Right renal cortex interstitium (tissue), 3 donors: ENCODE measurements at places on chromosomes 11 and 22. TPM values are rescaled to one million over a fixed set of nuclear protein-coding genes. Genes with fewer than 3 reads are reported as not detected.

The SYT13 gene
- polyA plus RNA-seq, result 11.6 TPM

The RIMBP3C gene
- 0.40 TPM for polyA plus RNA-seq

The RTN4RL2 gene
- 3.0 TPM for polyA plus RNA-seq

The CCDC116 gene
- polyA plus RNA-seq, result 0.17 TPM

The GRIA4 gene
- polyA plus RNA-seq, result 0.51 TPM

The DBX1 gene
- not detected for polyA plus RNA-seq

The MUC6 gene
- polyA plus RNA-seq, result 10.6 TPM

The OR5B2 gene
- polyA plus RNA-seq, result not detected

The KCNK4 gene
- not detected for polyA plus RNA-seq

The MAJIN gene
- 0.67 TPM for polyA plus RNA-seq

DNA sequence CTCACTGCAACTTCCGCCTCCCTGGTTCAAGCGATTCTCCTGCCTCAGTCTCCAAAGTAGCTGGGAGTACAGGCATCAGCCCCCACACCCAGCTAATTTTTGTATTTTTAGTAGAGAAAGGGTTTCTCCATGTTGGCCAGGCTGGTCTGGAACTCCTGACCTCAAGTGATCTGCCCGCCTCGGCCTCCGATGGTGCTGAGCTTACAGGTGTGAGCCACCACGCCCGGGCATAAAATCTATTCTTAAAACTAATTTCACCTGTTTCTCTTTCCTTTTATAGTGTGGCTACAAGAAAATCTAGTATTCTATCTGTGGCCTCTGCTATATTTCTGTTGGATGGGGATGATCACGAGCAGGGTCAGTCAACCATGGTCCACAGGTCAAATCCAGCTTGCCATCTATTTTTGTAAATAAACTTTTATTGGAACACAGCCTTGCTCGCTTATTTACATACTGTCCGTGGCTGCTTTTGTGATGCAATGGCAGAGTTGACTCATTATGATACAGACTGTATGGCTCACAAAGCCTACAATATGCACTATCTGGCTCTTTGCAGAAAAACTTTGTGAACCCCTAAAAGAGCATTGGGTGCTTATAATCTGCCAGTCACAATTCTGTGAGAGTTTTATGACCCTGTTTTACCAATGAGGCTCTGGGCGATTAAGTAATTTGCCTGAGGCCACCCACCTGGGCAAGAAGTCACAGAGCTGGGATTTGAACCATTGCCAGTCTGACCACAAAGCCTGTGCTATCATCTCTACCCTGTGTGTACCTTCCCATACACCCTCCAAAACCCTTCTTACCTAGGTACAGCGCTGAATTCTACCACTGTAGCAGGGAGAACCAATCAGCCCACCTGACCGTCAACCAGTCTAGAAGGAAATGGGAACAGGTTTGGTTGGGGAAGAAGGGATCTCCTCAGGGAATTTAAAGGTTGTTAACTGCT lies 28.3 kb downstream of the SLC1A2 start:
- no peak for DNase-seq

DNA sequence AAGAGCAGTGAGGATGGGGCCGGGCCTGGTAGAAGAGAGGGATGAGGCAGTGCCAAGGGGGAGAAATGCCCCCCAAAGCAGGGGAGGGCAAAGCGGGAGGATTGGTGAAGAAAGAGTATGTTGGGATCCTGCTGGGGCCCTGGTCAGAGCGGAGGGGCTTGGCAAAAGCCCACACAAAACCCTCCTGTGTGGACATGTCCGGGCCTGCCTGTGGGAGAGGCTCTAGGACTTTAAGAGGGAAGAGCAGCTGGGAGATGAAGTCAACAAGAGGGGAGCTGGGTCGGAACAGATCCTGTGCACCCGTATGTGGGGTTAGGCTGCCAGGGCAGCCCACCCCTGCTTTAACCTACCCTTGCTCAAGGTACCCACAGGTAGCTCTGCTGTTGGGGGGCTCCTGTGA lies 25.8 kb downstream of the ART5 start:
- no peak for DNase-seq

DNA sequence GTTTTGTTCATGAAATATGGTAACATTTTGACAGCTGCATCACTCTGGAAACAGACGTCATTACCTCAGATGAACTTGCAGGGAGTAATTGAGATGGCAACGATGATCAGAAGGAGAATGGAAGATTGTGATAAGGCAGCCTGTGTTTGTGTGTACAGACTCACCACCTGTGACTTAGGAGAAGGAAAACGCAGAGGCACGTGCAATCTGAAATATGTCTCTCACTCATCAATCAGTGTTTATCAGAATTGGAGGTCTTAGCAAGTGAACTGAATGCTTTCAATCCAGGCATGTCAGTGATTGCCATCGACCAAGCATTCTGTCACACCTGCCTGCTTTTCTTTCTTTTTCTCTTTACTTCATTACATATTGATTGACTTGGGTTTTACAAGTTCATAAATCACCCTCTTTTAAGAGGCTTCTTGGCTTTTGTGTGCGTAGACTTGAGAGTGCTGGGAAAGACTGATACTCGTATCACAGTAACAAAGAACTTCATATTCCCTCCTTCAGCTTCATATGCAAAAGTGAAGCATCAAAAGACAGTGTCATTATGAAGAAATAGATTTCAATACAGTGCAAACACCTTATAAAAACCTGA lies 24.6 kb downstream of the FAT3 start:
- no peak for DNase-seq

GRCh38 chr11:100816823-100817222 lies 129.7 kb downstream of the ARHGAP42 start:
- no peak for DNase-seq

GRCh38 chr11:29780756-29781155 lies 236.1 kb downstream of the KCNA4 start:
- DNase-seq, result no peak

- no peak for DNase-seq
Measured at GRCh38 chr11:61976813-61977475, 9.5 kb upstream of the FTH1 start.

- no peak for DNase-seq
Measured at GRCh38 chr11:20235164-20235563, 74.9 kb upstream of the DBX1 start.

- DNase-seq, result no peak
Measured at GRCh38 chr11:22558664-22559063, 67.0 kb downstream of the FANCF start.

- no peak for DNase-seq
Measured at GRCh38 chr11:57781529-57781943, 19.9 kb downstream of the CTNND1 start.

DNA sequence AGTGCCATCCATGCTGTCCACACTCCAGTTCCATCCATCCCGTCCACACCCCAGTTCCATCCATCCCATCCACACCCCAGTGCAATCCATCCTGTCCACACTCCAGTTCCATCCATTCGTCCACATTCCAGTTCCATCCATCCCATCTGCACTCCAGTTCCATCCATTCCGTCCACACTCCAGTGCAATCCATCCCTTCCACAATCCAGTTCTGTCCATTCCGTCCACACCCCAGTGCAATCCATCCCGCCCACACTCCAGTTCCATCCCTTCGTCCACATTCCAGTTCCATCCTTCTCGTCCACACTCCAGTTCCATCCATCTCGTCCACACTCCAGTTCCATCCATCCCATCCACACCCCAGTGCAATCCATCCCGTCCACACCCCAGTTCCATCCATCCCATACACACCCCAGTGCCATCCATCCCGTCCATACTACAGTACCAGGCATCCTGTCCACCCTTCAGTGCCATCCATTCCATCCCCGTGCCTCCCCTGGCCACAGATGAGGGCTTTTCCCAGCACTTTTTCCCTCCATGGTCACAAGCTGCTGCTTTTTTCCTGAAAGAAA lies 704.0 kb downstream of the BRD1 start:
- no peak for DNase-seq

- peak; percentile 49 for DNase-seq
Measured at GRCh38 chr11:114036147-114036811, 23.2 kb upstream of the ZBTB16 start.

GRCh38 chr11:36211761-36212430 lies 77.3 kb downstream of the COMMD9 start:
- DNase-seq, result no peak

DNA sequence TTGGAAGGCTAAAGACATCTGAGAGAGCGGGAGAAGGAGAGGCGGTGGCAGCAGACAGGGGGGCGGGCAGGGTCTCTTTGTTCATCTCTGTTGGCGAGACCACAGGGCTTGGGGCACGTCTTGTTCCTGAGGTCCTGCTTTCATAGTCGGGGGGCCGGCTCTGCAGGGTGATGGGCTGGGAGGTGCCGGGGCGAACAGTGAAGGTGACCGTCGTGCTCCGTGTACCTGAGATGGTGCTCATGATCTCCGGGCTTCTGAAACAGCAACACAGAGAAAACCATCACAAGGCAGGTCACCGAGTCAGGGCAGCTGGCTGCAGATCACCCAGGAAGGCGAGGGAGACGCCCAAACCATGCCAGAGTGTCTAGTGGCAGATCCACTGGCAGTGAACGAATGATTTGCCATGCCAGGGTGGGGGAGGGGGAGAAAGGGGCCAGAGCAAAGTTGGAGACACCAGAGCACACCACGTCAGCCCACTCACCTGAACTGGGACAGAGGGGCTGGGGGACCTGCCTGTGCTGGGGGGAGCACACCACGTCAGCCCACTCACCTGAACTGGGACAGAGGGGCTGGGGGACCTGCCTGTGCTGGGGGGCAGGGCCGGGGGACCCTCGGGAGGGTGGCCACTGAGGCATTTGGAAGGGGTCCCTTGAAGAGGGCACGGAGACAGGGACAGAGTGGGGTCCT lies 75.0 kb downstream of the CTTN start:
- no peak for DNase-seq

DNA sequence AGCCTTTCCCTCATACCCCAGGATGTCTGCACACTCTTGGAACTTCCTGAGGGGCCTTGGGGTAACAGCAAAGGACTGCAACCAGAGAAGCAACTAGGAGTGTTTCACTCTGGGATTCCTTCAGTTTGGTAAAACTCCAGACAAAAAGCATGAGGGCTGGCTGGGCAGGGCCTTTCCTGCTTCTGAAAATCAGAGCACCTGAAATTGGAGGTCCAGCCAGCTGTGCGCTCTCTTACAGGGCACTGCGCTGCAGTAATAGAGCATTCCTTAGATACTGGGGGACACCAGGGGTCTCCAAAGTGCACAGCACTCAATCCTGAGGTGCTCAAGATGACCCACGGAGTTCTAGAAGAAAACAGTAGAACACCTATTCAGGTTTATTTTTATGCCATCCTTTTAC lies 49.7 kb downstream of the PLEKHA7 start:
- no peak for DNase-seq

- DNase-seq, result no peak
Measured at GRCh38 chr22:44780876-44781449, 28.6 kb downstream of the ARHGAP8 start.

- DNase-seq, result no peak
Measured at GRCh38 chr11:74077193-74077592, 68.3 kb upstream of the UCP3 start.

GRCh38 chr11:65915101-65915820 lies 3.6 kb downstream of the C11orf68 start:
- DNase-seq, result no peak

- DNase-seq, result no peak
Measured at GRCh38 chr11:106608677-106609076, 409.6 kb downstream of the GUCY1A2 start.

- no peak for DNase-seq
Measured at GRCh38 chr11:126210871-126211235, 597 bp downstream of the RPUSD4 start.

GRCh38 chr22:26981541-26981940 lies 324.2 kb downstream of the MIAT start:
- DNase-seq, result no peak

DNA sequence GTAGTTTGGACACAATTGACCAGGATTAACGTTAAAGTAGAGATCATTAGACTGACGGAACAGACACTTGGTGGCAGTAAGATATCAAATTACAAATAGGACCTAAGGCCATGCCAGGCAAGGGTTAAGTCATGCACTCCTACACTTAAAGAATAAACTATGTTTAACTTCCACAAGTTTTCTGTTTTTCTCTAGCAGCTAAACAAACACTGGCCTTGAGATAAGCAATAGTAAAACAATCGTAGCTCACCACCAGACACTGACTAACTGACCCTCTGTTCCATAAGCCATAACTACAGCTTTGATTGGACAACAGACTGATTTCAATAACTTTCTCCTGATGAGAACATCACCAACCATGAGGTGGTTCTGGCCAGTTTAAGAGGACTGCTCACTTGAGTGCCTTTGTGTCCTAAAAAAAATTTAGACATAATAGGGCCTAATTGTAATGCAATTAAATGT lies 2.0 kb upstream of the CEP126 start:
- no peak for DNase-seq

GRCh38 chr22:36966851-36967540 lies 52.3 kb downstream of the TST start:
- no peak for DNase-seq

GRCh38 chr11:119338965-119339588 lies 1.6 kb downstream of the C1QTNF5 start:
- no peak for DNase-seq

- no peak for DNase-seq
Measured at GRCh38 chr11:6894097-6894496, 1.8 kb upstream of the OR2D2 start.

- no peak for DNase-seq
Measured at GRCh38 chr22:50308597-50308935, 1.1 kb upstream of the PLXNB2 start.

DNA sequence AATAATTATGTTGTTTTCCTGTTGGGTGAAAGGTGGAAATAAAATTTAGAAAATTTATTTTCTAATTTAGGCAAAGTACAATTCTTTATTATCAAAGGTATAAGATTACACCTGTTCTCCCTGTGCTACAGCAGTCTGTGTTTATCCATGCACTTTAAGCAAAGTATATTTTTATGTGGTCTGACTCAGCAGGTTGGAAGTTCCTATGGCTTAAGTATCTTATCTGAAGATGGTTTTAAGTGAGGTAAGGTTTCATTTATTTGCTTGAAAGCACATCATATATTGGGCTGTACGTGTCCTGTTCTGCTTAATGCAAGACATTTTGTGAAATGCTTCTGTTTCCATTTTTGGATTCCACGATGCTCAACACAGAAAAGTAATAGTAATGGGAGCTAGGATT lies 14.6 kb downstream of the PPME1 start:
- no peak for DNase-seq
